ENCODE measurements at places on chromosomes 1 and 21.

- no peak for DNase-seq
These were observed 35.1 kb downstream of the YARS1 start for GRCh38 chr1:32782086-32782485.

GRCh38 chr1:103248417-103249102, 140.2 kb upstream of the COL11A1 start:
- no peak for DNase-seq

DNA sequence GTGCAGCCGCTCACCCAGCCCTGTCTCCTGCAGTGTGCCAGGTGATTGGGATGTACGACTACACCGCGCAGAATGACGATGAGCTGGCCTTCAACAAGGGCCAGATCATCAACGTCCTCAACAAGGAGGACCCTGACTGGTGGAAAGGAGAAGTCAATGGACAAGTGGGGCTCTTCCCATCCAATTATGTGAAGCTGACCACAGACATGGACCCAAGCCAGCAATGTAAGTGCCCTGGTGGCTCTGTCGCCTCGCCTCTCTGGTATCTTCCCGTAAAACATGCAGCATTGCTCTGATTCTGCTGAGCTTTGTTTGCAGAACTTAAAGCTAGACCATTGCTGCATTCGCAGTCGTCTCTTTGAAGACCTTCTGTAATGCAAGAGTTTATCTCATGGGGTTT, 79.2 kb downstream of the ATP5PO start:
- no peak for DNase-seq

DNA sequence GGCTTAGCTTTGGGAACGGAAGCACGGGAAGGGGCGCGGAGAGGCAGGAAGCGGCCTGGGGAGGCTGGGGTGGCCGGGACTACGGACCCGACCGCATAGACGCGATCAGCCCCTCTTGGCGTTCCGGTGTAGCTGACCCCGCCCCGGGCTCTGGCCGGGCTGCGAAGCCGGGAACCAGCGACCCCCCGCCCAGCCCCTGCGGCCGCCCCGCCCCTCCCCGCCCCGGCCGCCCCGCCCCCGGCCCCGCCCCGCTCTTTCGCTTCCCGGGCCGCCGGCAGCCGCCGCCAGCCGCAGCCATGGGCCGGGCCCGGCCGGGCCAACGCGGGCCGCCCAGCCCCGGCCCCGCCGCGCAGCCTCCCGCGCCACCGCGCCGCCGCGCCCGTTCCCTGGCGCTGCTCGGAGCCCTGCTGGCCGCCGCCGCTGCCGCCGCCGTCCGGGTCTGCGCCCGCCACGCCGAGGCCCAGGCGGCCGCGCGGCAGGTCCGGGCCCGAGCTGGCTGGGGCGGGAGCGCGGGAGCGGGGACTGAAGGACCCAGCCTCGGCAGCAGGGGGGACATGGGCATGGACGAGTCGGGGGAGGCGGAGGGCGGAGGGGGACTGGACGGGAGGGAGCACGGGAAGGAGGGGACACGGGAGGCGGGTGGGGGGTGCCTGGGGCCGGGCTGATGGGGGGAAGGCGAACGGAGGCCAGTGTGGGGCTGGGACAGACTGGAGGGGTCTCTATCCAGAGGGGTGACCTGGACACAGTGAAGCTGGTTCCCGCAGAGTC, at the start of gene SELENON:
Gene SELENON (plus strand): TSS at position 259 of the 768 bp plus-strand sequence. CDS start 38 bp downstream, at position 297.
- no peak for DNase-seq

GRCh38 chr21:18006691-18007090, 187.5 kb upstream of the C21orf91 start:
- no peak for DNase-seq

DNA sequence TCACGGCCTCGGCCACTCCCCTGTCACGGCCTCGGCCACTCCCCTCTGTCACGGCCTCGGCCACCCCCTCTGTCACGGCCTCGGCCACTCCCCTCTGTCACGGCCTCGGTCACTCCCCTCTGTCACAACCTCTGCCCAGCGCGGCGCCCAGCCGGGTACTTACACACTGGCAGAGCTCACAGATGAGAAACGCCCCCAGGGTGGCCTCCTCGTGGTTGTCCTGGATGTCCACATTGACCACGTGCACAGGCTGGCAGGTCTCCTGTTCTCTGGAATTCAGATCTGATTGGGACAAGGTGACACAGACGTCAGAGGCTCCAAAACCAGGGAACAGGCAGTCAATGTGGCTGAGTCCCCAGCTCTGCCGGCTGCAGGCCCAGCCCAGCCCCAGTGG, 3.3 kb upstream of the TMEM240 start:
- no peak for DNase-seq

GRCh38 chr1:206716870-206717673, 32.4 kb downstream of the MAPKAPK2 start:
- DNase-seq: no peak

- no peak for DNase-seq
These were observed 3.3 kb upstream of the C2CD2 start for GRCh38 chr21:41956926-41957729.

DNA sequence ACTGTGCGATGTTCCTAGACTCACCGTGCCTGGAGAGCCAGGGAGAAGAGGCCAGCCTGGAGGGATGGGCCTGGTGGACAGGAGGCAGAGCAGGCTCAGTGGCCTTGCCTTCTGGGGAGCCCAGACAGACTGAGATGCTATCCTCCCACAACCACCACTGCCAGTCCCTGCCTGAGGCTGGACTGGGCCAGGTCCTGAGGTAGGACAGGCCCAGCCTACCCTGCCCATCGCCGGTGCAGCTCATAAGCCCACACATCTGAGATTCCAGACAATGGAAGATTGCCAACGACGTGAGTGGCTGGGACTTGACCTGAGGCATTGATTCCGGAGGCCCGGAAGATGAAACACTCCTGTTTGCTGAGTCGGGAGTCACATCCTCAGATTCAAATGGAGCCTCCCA, 5.8 kb downstream of the CLEC20A start:
- no peak for DNase-seq

DNA sequence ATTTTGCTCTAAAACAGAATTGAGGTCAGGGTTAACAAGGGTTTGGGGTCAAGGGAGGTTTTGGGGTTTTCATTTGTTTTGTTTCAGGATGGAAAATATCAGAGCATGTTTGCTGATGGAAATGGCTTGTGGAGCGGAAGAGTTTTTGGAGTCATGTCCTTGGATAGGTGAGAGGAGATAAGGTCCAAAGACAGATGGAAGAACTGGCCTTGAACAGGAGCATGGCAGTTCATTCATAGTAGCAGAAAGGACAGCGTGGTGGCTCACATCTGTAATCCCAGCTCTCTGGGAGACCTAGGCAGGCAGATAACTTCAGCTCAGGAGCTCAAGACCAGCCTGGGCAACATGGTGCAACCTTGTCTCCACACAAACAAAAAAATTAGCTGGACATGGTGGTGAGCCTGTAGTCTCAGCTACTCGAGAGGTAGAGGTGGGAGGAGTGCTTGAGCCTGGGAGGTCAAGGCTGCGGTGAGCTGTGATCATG, 65.1 kb downstream of the MAB21L3 start:
- DNase-seq: no peak

GRCh38 chr1:201665036-201665435, 126.1 kb downstream of the NAV1 start:
- DNase-seq: no peak

GRCh38 chr1:9294910-9295636, 2.4 kb downstream of the SPSB1 start:
- DNase-seq: no peak

GRCh38 chr1:171055966-171056643, 34.6 kb upstream of the FMO3 start:
- no peak for DNase-seq

- no peak for DNase-seq
These were observed 170.9 kb downstream of the ZBTB18 start for GRCh38 chr1:244221991-244222390.

DNA sequence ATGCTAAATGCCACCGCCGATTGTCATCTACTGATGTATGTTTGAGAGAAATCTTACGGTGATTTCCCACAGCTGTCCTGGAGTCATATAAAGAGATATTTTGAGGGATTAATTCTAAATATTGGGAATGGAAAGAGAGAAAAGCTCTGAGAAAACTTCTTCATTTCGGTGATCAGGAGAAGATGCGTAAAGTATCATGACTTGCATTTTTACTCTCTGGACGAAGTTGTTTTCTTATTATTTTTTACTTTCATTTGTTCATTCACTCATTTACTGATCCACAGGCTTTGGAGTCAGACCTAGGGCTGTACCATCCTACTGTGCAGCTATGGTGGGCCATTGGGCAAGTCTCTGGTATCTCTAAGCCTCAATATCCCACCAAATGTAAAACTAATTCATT, 58.4 kb upstream of the RUNX1 start:
- no peak for DNase-seq

GRCh38 chr21:45523411-45524101, 18.7 kb downstream of the SLC19A1 start:
- DNase-seq: no peak

DNA sequence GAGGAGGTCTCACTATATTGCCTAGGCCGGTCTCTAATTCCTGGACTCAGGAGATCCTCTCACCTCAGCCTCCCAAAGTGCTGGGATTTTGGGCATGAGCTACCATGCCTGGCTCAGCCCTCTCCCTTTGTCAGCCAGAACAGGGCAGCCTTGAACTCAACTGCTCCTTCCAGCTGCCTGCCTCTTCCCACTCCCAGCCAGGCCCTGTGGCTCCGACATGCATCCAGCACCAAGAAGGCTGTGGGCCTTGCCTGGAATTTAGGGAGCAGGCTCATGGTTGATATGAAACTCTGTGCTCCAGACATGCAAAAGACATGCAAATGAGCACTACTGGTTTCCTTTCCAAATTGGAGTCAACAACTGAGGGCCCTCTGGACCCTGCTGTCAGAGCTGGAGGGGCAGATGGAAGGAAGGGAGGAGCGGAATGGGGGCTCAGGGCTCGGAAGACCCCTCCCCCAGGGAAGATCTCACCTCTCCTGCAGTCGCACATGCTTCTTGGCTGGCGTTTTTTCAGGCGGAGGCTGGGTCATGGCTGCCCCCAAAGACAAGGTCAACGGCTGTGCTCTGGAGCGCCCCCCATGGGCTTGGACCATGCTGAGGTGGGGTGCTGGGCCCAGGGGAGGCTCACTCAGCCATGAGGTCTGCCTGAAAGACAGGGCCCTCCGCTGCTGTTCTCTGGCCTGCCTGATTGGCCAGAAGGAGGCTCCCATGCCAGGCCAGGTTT, 1.4 kb downstream of the PTPN7 start:
- DNase-seq: no peak

DNA sequence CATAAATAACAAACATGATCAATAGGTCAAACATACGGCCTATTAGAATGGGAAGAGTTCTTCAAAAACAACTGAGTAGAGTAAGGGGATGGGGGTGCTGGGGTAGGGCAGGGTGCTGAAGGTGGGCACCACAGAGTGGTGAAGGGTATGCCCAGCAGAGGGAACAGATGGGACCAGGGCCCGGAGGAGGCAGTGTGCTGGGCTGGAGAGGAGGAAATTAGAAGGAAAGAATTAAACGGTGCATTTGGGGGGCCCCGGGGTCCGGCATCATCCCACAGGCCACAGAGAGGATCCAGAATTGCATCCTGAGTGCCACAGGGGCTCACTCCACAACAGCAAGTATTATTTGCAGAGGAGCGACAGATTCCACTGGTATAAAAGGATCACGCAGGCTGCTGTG, 94.5 kb downstream of the GLIS1 start:
- no peak for DNase-seq

GRCh38 chr1:3109355-3109754, 40.4 kb downstream of the PRDM16 start:
- DNase-seq: no peak

DNA sequence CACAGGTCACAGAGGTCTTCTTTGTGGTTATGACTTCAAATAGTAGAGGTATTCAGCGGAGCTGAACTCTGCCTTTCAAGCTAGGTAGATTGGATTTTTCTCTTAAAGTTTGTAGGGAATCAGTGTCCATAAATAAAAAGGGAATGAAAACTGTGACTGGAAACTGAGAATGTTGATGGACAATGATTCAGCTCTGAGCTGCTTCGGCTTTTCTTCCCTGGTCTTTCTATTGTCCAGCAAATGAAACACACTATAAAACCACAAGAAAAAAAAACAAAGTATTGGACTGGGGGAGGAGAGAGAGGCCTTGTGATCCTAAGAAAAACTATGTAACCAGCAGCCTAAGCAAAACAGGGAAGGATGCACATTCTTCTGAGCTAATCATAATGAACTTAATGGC, 11.1 kb downstream of the TNNI3K start:
- DNase-seq: no peak

GRCh38 chr21:30227633-30228404, 11.9 kb upstream of the CLDN8 start:
- no peak for DNase-seq

DNA sequence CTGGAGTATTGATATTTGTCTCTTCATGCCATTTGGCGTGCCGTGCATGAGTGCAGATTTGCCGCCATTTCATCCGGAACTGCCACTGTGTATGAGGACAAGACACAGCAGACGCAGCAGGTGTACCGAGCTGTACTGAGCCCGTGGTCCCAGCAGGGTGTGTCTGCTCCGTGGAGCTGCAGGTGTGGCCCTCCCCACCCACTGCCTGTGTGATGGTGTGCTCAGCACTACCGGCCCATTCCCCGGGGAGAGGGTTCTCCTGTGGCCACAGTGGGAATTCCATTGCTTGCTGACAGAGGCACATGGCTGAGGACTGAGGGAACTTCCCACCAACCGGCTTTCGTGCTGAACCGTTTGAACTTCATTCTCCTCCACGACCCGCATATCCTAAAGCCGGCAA, 34.3 kb upstream of the COL6A1 start:
- no peak for DNase-seq

Data from stimulated activated CD4-positive, alpha-beta T cell treated with anti-CD3 and anti-CD28 coated beads, TNF-alpha, amount 100 ng/mL, for 1 hour (primary cell).